Foreskin fibroblast (primary cell): ENCODE measurements at places on chromosomes 16 and 17.

- DNase-seq: no peak
Measured at GRCh38 chr16:10520869-10521578, 59.4 kb downstream of the EMP2 start.

GRCh38 chr17:42133461-42134041, 10.9 kb downstream of the HSPB9 start:
- no peak for DNase-seq

DNA sequence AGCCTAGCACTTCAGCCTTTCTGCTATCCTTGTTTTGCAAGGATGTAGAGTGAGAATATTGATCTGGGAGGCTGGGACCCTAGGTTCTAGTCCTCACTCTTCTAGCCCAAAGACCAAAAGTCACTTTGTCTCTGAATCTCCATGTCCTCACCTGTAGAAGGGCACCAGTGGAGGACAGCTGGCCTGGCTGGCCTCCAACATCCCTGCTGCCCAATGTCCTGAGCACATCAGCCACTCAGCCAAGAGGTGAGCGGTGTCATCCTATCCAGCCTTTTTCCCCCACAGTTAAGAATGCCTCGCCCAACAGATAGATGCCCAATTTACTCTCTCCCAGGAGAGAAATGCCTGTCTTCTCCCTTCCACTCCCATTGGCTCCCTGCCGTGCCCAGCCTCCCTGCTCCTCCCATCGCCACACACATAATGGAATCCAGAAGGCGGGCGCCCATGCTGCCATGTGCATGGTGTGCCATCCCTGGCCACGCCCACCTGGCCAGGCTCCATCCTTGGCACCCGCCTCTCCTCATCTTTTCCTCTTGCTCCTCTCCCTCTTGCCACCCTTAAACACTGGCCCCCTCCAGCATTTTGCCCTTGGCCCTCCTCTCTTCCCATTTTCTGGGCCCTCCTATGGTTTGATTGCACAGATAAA, 157.3 kb upstream of the SDK2 start:
- no peak for DNase-seq

- DNase-seq: no peak
Measured at GRCh38 chr16:78830599-78830998, 731.1 kb downstream of the WWOX start.

- DNase-seq: peak; percentile 77
Measured at GRCh38 chr17:2055292-2056205, 646 bp downstream of the HIC1 start.

- no peak for DNase-seq
Measured at GRCh38 chr16:65675161-65675560, 553.3 kb upstream of the CDH11 start.

- DNase-seq: peak; percentile 28
Measured at GRCh38 chr16:1152123-1152638, 725 bp upstream of the CACNA1H start.

DNA sequence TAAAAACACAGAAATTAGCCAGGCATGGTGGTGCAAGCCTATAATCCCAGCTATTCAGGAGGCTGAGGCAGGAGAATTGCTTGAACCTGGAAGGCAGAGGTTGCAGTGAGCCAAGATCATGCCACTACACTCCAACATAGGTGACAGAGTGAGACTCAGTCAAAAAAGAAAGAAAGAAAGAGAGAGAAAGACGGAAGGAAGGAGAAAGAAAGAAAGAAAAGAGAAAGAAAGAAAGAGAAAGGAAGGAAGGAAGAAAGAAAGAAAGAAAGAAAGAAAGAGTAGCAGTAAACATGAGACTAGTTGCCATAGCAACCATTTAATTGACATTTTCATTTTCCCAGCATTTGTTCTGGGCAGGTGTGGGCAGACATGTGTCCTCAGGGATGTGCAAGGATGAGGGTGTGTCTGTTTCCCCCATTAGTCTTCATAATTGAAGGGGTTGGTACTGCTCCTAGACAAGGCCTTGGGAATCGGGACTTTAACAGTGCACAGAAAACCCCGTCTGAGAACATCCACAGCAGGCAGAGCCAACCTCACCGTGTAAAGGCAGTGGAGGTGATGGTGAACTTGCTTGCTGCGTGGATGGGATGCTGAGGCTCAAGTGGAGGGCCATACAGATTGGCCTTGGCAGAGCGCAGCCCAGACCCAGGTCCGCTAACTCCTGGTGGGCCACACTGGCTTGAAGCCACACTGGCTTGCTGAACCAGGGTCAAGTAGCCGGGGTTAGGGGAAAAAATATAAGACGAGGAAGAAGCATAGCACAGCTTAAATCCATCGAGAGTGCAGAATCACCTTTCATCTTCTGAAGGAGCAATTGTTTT, 35.2 kb upstream of the KIFC3 start:
- DNase-seq: no peak

DNA sequence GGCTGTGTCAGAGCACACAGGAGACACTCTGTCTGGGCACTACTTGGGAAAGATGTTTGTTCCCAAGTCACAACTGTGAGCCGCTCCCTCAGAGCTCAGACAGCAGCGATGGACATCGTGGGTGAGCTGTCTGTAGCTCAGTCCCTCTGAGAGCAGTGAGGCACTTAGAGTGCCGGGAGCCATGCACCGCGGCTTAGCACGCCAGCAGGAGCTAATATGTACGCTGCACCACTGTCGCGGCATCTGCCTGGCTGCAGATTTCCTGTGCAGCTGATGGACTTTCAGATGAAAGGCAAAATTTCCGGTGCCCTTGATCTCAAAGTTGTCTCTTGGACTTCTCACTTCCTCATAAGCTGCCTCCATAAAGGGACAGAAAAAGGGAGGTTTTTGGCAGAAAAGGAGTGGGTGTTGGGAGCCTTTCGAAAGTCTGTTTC, 92.8 kb upstream of the ZNF469 start:
- no peak for DNase-seq

GRCh38 chr16:58010886-58011285, 9.7 kb downstream of the USB1 start:
- DNase-seq: no peak

DNA sequence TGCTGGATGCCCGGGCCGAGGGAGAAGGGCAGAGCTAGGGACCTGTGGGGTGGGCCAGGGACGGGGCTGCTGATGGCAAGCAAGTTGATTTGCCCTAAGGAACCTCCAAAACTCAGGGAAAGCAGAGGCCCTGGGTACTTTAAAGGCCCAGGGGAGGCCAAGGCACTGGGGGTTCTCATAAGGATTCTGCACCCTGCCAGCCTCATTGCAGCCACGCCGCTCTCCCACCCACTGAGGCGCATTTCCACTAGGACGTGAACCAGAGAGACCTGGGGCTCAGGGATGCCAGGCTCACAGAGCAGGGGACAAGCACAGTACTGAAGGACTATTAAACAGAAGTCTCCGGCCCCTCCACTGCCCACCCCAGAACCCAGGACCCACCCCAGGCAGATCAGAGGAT, 39.4 kb upstream of the RBFOX3 start:
- no peak for DNase-seq

GRCh38 chr17:59423903-59424302, 92.4 kb downstream of the YPEL2 start:
- no peak for DNase-seq

DNA sequence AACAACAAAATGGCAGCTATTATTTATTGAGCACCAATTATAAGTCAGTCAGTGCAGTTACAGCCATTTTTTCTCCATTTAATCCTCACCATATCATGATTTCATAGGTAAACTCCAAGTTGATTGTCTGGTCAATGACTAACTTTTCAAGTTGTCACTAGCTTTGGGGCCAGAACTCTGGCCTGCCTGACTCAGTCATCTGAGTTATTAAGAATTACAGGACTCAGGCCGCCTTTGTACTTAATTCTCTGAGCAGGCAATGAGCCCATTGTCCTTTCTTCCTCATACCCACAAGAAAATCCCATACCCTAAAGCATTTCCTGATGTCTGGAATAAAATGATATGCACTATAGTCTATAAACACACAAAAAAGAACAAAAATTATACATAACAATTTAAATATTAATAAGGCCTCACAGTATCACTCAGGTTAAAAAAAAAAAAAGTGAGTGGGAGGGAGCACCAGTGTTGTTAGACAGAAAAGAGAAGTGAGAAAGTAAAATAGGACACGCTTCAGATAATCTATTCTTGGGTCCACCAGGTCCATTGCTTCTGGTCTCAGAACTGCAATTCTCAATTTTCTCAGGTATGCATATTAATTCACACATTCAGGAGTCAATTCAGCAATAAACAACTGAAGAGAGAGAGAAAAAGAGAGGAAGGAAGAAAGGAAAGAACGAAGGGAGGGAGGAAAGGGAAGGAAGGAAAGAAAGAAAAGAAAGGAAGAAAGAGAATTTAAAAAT, 70.2 kb downstream of the SPAG9 start:
- DNase-seq: no peak

GRCh38 chr17:64174686-64175456, 44.9 kb upstream of the ERN1 start:
- peak; percentile 89 for DNase-seq

- DNase-seq: no peak
Measured at GRCh38 chr17:21204935-21205334, 9.0 kb downstream of the TMEM11 start.

- DNase-seq: no peak
Measured at GRCh38 chr16:71572497-71573116, 4.3 kb downstream of the TAT start.

DNA sequence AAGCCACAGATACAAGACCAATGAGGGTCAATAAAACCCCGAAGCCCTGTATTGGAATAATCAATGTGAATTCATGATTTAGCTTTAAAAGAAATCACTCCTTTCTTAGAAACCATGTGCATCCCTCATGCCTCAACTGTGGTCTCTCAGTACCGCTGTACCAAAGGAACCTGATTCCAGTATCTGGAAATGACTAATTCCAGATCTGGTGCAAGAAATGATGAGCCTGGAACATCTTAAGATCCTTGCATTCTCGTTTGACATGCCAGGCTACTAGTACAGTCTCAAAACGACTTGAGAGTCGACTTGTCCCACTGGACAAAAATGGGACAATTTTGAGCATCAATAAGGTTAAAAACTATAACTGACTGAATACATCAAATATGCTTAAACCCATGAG, 21.2 kb downstream of the USP31 start:
- peak; percentile 59 for DNase-seq

DNA sequence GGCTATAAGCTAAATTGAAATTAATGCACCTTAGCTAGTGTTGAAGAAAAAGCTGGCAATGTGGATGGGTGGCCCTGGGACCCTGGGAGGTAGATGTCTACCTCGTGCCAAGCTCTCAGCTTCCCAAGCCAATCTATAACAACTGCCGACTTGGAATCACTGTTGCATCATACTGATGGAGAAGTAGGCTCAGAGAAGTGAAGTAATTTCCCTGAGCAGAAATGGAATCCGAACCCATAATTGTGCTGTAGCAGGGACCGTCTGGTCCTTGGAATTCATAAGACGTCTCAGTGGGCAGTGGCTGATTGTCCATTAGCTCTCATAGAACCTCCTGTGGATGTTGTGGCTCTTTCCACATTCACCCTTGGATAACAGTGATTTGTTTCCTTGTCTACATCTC, 196.6 kb downstream of the RAB11FIP4 start:
- no peak for DNase-seq

DNA sequence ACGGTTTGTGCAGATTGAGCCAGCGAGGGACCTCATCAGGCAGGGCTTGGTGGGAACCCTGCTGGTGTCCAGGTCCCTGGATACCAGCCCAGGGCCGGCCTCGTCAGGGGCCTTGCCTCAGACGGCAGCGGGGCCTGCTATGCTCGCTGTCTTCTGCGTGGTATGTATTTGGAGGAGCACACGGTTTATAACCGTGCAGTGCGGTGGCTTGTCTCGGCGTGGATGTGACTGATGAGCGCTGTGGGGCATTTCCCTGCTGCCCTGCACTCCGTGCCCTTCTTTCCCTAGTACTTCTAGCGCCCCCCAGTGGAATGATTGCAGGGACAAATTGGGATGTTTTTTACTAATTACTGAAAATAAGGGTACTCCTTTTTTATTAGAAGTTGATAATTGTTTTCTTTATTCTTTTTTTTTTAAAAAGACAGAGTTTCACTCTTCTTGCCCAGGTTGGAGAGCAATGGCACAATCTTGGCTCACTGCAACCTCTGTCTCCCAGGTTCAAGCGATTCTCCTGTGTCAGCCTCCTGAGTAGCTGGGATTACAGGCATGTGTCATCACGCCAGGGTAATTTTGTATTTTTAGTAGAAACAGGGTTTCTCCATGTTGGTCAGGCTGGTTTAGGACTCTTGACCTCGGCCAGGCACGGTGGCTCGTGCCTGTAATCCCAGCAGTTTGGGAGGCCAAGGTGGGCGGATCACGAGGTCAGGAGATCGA, 15.3 kb downstream of the TBCD start:
- DNase-seq: peak; percentile 78

DNA sequence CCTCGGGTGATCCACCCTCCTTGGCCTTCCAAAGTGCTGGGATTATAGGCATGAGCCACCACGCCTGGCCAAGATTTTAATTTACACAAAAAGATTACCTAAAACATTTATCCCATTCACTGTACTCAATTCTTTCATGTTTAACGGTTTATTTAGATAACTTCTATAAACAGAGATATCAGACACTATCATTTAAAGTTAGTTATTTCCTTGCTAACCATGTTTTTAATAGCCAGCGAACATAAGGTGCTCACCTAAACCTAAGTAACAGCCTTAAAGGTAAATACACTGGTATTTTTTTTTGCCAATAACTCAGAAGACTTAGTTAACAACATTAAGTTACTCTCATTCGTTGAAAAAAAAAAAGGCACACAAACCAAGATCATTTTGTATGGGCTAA, 82.0 kb upstream of the C17orf78 start:
- no peak for DNase-seq

DNA sequence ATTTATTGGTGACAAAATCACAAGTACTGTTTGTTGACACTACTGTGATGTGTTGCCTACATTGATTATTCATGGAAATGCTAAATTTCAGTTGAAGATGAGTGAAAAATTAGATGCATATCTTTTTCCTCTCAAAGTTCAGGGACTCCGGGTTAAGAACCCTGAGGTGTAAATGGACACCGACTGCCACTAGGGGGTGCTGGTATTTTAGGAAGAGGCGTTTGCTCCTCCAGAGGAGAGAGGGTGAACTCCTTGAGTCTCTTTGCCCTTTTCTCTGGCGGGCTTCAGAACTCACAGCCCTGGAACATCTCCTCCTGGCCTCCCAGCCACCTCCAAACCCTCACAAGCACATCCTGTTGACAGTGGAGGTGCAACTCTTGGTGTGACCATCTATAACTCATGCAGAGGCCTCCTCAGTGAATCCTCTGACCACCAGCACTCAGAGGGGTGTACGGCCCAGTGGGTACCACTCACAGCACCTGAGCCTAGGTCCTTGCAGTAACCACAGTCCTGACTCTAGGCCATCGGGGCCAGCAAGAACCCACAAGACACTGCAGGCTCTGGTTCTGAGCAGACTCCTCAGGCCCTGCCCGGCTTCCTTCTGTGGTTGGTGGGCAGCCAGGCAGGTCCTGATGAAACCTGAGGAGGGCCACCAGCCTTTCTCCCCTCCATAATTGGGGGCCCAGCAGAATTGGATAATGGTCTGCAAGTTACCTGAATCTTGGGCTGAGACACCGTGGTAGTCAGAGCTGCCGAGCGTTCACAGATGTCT, 26.2 kb upstream of the PIK3R5 start:
- DNase-seq: peak; percentile 72
